ENCODE measurements at places on chromosomes 2 and 18.

GRCh38 chr2:121689356-121689755 is 40.1 kb upstream of the CLASP1 start:
- no peak for DNase-seq

DNA sequence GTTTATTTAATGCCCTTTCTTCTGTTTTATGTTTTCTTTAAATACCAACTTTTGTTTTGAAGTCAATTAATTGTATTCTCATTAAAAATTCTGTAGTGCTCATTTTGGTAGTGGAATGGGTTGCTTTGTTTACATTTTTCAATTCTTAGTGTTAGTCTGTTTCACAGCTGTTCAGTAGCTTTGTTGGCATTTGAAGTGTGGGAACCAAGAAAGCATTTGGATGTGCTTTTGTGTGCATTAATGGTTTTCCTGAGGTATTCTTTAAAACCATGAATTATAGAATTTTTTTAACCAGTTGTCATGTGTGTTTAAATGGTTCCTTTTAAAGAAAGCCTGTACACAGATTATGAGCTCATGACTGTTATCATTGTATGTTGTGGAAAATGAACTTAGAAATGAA is 19.7 kb downstream of the MIB1 start:
- no peak for DNase-seq

DNA sequence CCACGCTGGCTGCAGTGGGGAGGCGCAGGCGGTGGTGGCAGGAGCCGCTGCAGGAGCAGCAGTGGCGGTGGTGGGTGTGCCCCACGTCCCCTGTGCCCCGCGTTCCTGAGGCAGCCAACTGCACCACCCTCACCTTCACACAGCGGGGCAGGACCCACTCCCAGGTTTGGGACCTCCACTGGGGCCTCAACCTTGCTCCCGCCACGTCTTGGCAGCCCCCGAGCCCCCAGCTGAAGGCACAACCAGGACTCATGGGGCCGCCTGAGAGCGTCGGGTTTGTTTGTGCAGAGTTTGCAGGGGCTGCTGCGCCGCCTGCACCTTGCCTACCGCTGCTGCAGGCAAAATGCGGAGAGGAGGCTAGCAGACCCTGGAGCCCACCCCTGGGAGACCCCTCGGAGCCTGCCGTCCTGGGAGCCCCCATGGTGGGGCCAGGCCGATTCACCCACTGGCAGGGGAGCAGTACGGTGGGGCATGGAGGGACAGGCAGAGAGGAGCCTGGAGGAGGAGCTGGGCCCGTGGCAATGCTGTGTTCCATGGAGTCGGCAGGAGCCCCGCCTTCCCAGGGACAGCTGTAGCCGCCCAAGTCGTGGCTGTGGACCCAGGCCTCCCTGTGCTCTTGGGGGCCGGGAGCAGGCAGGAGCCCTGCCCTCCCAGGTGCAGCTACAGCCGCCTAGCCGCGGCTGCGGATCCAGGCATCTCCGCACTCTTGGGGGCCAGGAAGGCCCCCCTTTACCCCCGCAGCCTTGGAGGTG is 14.7 kb upstream of the EML6 start:
- no peak for DNase-seq

GRCh38 chr2:214410128-214410775 is 602 bp upstream of the VWC2L start:
- DNase-seq = no peak

DNA sequence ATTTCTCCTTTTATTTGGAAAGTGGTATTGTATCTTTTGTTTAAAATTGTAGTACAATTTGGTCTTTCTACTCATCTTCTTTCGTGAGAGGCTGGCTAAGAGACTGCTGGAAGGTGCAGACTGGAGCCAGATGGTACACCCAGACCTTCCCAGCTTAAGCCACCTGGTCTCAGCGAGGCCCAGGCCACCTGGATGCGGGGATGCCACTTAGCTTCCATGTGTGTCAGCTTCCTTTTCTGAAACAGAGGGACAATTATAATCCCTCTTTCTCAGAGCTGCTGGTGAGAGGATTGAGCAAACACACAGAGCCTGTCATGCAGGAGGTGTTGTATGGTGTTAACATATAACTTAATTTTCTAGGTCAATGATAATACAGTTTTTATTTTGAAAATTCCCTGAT is 17.4 kb downstream of the FARP2 start:
- DNase-seq = no peak

GRCh38 chr18:74040459-74041332 is 106.9 kb downstream of the FBXO15 start:
- peak; percentile 71 for DNase-seq

GRCh38 chr2:108579623-108580022 is 45.4 kb downstream of the LIMS1 start:
- DNase-seq = no peak

GRCh38 chr2:181738074-181738473 is 57.8 kb upstream of the NEUROD1 start:
- no peak for DNase-seq

GRCh38 chr2:216594081-216594480 is 39.1 kb upstream of the IGFBP2 start:
- DNase-seq = no peak

DNA sequence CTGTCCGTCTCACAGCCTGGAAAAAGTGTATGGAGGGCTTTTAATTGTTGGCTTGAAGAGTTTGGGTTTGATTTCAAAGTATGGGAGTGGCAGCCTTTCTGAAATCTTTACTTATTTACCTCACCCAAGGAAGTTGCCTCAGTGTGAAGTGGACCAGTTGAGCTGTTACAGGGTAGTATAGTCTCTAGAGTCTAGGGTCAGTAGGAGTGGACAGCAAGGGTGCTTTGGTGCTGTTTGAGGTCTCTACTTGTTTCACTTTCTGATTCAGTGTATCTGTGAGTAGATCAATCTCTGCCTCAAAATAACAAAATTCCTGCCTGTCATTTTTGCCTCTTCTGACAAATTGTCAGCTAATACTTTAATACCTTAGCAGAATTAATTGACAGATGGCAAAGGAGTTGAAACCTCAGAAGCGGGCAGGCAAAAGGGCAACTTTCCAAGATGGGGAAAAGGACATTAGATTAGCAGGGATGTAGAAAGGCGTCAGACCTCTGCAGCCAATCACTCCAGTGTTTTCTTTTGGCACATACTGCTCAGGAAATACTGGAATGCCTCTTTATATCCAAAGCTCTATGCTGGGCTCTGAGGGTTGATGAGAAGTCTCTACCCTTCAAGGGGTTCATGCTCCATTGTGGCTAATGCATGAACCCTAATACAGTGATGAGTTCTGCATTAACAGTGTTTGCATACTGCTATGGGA is 5.9 kb downstream of the RIOK3 start:
- no peak for DNase-seq

- no peak for DNase-seq
Observed at GRCh38 chr2:70073493-70073892, 13.8 kb upstream of the PCBP1 start.

GRCh38 chr2:114252713-114253112 is 189.7 kb upstream of the DPP10 start:
- DNase-seq = no peak

DNA sequence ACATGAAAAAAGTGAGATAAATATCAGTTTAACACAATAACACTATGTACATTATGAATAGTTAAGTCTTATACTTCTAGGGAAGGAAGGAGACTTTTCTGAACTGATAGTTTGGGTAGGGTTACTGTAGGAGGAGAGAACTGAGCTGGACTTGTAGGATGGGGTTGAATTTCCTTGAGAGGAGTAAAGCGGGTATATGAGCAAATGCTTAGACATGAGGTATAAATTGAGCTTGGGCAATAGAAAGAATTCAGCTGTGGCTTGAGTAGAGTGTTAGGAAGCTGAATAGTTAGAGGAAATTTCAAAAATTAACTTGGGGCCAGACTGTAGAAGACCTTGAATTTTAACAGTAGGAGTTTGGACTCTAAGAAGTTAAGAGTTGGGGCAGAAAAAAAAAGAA is 45.1 kb downstream of the LCLAT1 start:
- no peak for DNase-seq

DNA sequence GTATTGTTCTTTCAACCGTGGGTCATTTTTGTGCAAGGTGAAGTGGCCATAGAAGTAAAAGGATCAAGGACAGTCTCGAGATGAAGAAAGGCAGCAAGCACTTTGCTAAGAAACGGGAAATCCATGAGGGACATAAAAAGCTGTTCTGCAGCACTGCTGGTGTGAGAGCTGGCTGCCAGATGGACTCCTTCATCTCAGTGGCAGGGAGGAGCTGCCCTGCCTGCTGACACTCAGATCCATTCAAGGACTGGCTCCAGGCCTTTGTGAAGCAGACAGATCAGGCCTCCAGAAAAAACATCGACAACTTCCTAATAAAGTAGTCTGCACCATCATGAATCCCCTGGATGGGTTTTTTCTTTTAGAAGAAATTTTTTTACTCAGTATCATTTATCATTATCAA is 29.5 kb downstream of the RMC1 start:
- no peak for DNase-seq

GRCh38 chr18:3914833-3915610 is 465.1 kb downstream of the TGIF1 start:
- no peak for DNase-seq

GRCh38 chr2:64454386-64455332 is 697 bp downstream of the LGALSL start:
- peak; percentile 10 for DNase-seq

DNA sequence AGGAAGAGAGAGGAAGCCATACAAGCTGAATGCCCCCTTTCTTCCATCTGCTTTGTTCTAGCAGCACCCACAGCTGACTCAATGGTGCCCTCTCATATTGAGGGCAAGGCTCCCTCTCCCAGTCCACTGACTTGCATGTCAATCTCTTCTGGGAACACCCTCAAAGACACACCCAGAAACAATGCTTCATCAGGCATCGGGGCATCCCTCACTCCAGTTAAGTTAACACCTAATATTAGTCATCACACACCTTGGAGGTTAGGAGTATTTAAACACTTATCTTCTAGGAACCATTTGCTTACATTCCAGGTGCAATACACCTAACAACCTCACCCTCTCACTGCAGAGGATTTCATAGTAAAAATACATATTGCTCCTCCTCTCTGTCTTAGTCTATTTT is 993.5 kb upstream of the DDX18 start:
- DNase-seq = no peak

DNA sequence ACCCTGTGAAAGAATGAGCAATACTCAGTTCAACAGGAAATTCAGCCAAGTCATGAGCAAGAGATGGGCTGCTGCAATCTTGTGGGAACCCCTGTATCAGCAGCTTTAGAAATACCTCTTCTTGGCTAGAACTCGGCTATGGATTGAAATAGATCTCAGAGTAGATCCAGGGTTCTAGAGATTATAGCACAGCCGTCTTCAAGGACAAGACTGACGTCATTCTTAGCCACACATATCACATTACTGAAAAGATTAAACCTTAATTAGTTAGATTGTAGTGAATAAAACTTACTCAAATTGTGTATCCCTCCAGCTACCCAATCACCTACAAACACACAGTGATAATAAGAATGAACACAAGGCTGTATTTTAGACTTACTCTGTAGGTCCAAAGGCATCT is 776.4 kb downstream of the EPHA4 start:
- DNase-seq = no peak

- DNase-seq = no peak
Observed at GRCh38 chr18:10530002-10530401, 4.2 kb downstream of the NAPG start.

- DNase-seq = no peak
Observed at GRCh38 chr2:133346654-133347053, 221.6 kb downstream of the NCKAP5 start.

GRCh38 chr2:12083713-12084419 is 337.4 kb downstream of the LPIN1 start:
- DNase-seq = no peak

DNA sequence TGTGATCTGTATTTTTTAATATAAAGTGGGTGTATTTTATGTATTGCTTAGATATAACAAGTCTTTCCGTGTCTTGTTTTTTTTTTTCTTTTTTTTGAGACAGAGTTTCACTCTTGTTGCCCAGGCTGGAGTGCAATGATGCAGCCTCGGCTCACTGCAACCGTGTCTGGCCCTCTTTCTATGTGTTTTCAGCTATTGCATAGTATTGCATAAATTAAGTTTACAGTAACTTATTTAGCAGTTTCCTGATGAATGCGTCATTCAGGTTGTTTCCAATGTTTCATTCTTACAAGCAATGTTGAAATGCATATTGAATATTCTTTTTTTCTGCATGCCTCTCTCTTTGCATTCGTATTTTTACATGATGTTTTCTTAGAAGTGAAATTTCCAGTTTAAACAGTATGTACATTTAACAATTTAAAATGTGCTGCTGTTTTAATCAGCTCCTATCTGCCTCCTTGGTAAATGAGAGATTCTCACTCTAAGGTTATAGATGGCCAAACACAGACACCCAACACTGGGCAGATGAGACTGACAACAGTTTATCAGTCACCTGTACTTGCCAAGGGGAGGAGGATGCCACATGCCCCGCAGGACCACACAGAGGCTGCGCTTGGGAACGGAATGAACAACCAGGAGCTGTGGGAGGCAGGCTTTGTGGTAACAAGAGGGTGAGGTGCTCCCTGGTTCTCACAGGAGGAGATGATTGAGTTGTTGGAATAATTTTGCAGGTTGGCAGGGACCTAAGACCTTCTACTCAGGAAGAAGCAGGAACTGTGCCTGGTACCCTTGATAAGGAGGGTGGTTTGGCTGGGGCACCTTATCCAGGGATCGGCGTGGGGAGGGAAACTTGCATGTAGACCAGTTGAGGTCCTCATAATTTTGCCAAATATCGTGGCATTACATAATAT is 7.5 kb downstream of the SLC9A4 start:
- no peak for DNase-seq

- DNase-seq = no peak
Observed at GRCh38 chr2:170885130-170885791, 43.8 kb upstream of the GORASP2 start.

DNA sequence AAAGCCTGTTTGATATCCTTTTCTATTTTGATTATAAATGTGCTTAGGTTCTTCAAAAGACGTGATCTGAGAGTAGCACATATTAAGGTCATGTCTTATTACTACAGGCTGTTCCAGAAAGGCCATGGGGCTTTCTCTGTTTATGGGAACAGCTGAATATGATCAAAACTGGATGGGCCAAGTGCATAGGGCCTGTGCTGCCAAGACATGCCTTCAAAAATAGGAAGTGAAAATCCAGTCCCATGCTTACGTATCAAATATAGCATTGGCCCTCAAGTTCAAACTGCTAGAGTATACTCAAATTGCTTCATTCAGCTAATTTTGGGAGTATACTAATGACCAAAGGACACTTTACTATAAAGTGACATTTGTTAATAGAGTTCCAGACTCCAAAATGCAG is 24.1 kb downstream of the SLC25A52 start:
- DNase-seq = no peak

Measured in activated CD4-positive, alpha-beta T cell treated with anti-CD3 and anti-CD28 coated beads, Interleukin-2, amount 50 U/mL, for 24 hours (primary cell).